ENCODE measurements at places on chromosomes 6 and 20. TPM values are rescaled to one million over a fixed set of nuclear protein-coding genes. Genes with fewer than 3 reads are reported as not detected.

GRCh38 chr6:141541581-141542324 is 591.0 kb upstream of the GJE1 start:
- DNase-seq: no peak

DNA sequence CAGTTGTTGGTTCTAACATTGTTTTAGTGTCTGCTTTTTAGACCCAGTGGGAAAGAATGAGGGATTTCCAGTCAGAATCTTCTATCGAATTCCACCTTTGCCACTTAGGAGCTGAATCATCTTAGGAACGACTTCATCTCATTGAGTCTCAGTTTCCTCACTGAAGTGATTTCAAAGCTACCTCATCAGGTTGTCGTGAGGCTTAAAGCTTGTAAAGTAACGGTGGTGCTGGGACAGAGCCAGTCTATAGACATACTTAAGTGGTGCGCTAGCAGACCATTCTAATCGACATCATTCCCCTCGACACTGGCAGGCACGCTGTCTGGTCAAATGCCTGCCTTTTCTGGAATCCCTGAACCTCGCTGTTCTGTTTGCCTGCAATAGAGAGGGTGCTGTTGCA is 55.5 kb downstream of the TMEM170B start:
- DNase-seq: no peak

- DNase-seq: no peak
Observed at GRCh38 chr6:150813319-150813992, 52.0 kb upstream of the MTHFD1L start.

DNA sequence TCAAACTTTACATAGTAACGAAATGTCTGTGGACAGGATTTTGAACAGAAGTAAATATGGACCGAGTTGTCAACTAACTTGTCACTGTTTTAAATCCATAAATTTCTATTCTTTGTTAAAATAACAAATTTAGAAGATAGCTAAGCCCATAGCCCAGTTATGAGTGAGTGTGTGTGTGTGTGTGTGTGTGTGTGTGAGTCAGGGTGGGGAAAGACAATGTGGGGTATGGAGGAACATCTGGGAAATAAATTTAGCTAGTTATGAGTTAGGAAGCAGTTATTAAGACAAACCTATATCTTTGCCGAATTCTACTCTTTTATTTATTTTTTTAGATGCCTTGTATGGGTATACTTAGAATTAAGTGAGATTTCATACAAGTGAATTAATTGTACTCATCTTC is 9.0 kb downstream of the TPBG start:
- DNase-seq: no peak

- DNase-seq: no peak
Observed at GRCh38 chr20:61556673-61557072, 304.6 kb downstream of the CDH4 start.

DNA sequence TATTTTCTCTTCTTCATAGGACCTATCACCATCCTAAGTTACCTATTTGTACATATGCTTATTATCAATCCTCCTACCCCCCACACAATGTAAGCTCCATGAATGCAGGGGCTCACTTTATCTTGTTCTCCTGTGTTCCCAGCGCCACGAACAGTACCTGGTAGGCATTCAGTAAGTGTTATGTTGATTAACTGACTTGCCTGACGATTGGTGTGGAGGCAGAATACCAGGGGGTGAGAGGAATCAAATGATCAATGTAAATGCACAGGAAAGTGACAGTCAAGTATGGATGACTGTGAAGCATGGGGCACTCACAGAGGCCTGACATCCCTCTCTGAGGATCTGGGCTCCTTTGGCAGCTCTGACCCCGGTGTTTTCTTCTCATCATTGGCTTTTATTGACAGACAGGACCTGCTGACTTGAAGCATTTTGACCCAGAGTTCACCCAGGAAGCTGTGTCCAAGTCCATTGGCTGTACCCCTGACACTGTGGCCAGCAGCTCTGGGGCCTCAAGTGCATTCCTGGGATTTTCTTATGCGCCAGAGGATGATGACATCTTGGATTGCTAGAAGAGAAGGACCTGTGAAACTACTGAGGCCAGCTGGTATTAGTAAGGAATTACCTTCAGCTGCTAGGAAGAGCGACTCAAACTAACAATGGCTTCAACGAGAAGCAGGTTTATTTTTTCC is 6.1 kb upstream of the IFT52 start:
- DNase-seq: no peak

- no peak for DNase-seq
Observed at GRCh38 chr6:170236131-170236836, 54.6 kb downstream of the DLL1 start.

- no peak for DNase-seq
Observed at GRCh38 chr20:52958211-52958610, 13.9 kb upstream of the TSHZ2 start.

GRCh38 chr20:46057856-46058598 is 29.0 kb downstream of the SLC12A5 start:
- no peak for DNase-seq

DNA sequence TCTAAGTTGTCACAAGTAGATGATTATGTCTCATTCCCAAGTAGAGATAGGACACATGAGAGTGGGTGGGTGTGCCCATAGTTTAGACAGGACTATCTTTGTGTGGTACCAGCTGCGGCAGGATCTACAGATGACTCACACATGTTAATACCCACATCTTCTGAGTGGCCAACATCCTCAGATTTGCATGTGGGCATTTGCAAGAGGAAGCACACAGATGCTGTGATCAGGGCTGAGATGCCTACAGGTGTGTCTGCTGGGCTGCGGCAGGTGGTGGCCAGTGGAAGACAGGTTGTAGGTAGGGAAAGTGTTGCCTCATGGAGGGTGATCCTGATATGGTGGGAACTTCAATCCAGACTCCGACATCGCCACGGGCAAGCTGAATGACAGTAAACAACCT is 50.8 kb downstream of the UTRN start:
- DNase-seq: peak; percentile 66

DNA sequence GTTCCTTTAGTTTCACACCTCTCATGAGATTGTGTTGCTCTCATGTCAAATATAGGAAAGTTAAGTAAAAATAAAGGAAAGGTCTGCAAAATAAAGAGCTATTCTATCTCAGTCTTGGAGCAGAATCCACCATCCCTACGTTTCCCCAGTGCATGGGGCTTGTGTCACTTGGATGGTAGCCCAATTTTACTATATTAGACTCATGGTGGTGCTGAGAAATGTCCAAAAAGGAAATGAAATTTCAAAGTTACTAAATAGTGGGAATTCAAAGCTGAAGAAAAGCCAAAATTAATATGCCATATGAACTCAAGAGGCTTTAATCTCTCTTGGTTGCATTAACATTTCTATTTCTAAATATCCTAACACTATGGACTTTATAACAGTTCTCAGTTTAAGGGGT is 1283.3 kb upstream of the GJE1 start:
- DNase-seq: no peak

GRCh38 chr20:58889334-58889760 is 36.8 kb downstream of the GNAS start:
- no peak for DNase-seq

DNA sequence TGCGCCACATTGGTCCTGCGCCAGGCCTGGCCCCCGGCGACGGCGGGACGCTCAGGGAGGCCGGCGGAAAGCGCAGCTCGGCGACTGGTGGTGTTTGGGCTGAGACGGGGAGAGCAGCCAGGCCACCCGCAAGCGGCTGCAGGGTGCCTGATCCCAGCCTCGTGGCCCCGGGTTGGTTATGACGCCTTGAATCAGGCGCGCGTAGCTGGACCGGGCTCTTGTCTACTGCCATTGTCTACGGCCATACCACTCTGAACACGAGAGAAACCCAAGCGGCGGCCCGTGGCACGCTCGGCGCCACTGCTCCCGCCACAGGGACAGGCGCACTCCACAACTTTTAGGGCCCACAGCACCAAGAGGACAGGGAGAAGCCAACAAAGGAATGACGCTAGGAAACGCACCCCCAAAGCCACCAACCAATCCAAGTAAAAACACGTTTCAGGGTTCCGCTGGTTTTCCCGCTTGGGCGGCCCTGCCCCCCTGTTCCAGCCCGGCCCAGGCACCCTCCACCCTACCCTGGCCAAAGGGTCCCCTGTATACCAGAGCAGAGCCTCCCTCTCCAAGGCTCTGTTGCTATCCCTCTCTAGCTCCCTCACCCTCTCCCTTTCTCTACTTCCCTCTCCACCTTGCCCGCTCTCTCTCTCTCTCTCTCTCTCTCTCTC is 1849.3 kb upstream of the DEFB115 start:
- no peak for DNase-seq

DNA sequence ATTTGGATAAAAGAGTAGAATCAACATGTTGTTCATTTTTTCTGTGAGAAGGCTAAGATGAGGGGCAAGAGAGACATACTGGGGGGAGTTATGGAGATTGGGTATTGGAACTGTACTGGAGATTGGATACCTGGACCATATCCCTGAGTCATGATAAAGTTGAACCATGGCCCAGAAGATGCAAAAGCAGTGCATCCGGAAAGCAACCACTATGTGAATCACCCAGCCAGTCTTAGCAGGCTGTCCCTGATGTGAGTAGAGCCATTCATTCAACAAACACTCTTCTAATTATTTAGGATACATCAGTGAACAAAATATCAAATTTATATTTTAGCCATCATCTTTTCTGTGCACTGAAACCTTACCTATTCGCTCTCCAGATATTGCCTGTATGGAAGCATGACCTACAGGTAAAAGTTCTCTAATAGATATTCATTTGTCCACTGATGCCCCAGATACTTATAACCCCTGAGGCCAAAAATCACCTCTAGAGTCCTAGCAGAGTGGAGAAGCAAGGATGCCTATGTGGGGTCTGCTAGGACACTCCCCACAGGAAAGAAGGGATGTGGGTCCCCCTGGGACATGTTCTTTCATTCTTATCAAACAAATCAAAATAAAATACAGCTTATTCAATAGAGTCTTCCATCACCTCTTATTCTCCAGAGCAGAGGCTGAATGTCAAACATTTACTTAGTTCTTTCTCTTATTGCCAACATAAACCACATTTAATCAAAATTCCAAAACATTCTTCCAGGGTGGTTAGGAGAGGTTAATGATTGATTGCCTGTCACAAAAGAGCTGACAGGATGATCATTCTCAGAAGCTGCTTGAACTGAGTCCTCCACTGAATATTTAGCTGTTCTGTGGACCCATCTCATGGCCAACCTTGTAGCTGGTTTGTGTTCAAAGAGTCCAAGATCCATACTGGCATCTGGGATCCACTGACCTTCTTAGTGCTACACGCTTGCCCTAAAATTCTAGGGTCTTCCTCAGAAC is 37.0 kb upstream of the PKHD1 start:
- DNase-seq: no peak

DNA sequence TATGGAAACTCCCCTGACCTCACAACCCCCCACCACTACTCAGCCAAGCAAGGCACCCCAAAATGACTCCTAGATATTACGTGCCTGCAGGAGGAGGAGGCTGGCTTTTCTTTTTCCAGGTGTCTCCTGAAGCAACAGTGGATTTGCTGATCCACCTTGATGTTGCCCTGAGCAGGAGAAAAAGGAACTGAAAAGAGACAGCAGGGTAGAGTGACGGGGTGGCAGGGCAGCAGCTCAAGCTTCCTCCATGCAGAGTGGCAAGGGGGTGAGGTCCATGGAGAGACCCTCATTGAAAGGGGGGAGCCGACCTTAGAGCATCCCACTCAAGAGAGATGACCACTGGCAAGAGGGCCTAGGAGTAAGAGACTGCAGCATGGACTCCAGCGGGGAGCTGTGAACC is 112.0 kb upstream of the SIRPA start:
- no peak for DNase-seq

DNA sequence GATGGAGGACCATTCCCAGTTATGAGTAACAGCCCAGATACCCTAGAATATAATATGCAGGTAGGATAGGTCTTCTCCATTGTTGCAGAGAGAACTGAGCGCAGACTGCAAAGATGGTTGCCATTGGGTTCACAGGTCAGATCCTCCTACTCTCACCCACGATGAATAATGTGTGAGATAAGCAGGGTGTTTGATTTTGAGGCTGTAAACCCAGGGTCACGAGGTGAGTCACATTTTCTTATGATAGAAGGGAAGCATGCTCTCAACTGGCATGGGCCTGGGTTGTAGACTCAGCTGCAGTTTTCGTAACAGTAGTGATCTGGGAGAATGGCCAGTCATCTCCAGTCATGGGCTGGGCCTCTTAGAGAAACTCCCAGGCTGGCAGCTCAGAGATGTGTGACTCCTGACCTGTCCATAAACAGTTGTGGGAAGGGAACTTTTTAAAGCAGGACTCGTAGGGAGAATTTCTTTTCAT is 74.2 kb downstream of the CD164 start:
- DNase-seq: no peak

DNA sequence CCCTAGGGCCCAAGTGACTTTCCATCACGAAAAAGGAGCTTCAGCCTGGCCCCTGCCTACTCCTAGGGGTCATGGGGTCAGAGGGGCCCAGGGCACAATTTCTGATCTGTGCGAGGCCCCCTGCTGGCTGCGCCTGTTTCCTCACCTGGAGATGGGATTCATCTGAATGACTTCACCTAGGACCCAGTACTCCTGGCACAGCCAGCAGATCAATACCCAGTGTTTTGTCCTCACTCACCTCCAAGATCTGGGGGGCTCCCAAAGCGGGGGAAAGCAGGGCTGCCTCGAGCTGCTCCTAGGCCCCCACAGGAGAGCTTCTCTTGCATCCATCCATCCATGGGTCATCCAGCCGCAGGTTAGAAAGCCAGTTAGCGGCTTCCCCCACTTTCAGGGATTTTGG is 33.8 kb downstream of the CD40 start:
- peak; percentile 68 for DNase-seq

- no peak for DNase-seq
Observed at GRCh38 chr6:144630857-144631256, 345.7 kb downstream of the UTRN start.

GRCh38 chr20:25258476-25258805 is 10.6 kb downstream of the PYGB start:
- no peak for DNase-seq

GRCh38 chr6:7589949-7590917 is at the start of gene SNRNP48:
TSS of gene SNRNP48 (plus strand) at chr6:7590198. CDS start at chr6:7590258, 60 bp downstream.
- DNase-seq: peak; percentile 97

GRCh38 chr6:83633149-83633548 is 75.8 kb downstream of the SNAP91 start:
- DNase-seq: peak; percentile 48

- no peak for DNase-seq
Observed at GRCh38 chr6:27757307-27757706, 154.9 kb downstream of the OR2B2 start.

- DNase-seq: no peak
Observed at GRCh38 chr6:150897400-150897943, 32.0 kb downstream of the MTHFD1L start.

DNA sequence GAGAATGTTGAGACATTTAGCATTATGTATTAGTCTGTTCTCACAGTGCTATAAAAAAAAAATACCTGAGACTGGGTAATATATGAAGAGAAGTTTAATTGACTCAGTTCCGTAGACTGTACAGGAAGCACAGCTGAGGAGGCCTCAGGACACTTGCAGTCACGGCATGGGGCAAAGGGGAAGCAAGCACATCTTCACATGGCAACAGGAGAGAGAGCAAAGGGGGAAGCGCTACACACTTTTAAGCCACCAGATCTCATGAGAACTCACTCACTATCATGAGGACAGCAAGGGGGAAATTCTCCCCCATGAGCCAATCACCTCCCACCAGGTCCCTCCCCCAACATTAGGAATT is 26.8 kb upstream of the TFAP2A start:
- DNase-seq: no peak

GRCh38 chr6:50819466-50819903 is 814 bp downstream of the TFAP2B start:
- no peak for DNase-seq

- DNase-seq: no peak
Observed at GRCh38 chr20:62524505-62524911, 48.7 kb upstream of the GATA5 start.

The GSTA2 gene
- not detected for total RNA-seq

The STMND1 gene
- total RNA-seq: not detected

The DSTN gene
- total RNA-seq: 9.5 TPM

The JARID2 gene
- total RNA-seq: 2.8 TPM

The TCP11 gene
- not detected for total RNA-seq

The SASH1 gene
- total RNA-seq: 0.15 TPM

The BPI gene
- total RNA-seq: not detected

Data from Karpas-422 (cell line).